NCI-H146 (cell line): ENCODE measurements at places on chromosomes 7 and 10.
A peak's percentile ranks its signal among the peaks of the same experiment; 100 is the strongest.

GRCh38 chr10:114394531-114394930 lies 9.8 kb downstream of the AFAP1L2 start:
- no peak for DNase-seq

- no peak for DNase-seq
These were observed 706 bp downstream of the TBATA start for GRCh38 chr10:70784471-70784870.

DNA sequence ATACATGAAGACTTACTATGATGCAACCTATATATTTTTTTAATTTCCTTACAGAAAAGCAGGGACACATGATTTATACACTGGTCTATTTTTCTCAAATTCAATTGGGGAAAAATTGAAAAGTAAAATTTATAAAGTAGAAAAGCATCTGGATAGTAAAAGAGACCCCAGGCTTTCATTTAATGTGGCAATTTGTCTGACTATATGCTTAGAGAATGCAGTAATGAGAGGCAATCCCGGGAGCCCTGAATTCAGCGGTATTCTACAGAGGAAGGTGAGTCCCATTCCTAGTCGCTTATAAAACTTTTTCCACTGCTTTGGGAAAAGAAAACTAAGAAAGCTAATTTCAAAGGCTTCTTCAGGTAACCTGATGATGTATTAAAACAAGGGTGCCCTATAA lies 167.1 kb downstream of the SEMA3D start:
- no peak for DNase-seq

GRCh38 chr7:133290676-133291333 lies 37.9 kb downstream of the EXOC4 start:
- DNase-seq: no peak

GRCh38 chr7:148921189-148921588 lies 37.1 kb upstream of the EZH2 start:
- DNase-seq: no peak

DNA sequence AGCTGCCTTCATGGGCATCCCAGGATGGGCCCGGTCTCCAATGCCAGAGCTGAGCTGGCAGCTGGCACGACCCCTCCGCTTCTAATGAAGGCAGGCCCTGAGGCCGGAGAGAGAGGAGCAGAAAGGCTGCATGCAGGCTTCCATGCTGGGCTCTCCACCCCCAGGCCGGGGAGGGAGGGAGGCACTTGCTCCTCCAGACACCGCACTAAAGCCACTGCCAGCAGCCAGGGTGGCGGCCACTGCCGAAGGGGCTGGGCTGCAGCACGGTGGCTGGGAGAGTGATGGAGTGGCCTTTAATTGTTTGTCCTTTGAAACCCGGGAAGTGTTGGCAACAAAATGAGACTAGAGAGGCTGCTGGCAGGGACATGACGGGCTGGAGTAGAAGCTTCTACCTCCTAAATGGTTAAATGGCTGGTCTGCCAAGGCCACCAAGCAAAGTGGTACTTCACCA lies 236.5 kb downstream of the SKAP2 start:
- no peak for DNase-seq

DNA sequence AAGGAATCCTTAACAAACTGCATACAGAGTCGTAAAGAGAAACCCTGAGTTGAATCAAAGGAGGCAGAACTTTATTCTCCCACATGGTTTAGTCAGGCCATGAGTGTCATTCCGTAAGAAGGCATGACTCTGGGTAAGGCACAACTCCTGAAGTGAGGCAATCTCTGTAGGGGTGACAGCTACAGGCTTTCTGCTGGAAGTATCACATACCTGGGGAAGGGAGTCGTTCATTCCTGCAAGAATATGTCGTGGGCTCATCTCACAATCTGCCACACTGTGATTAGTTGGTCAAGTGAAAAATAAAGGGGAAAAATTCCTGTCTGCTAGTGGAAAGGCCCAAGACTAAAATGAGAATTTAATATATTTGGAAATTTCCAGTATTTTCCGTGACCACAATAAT lies 392.6 kb downstream of the POM121L12 start:
- no peak for DNase-seq

- DNase-seq: peak; percentile 82
These were observed 10.4 kb upstream of the PCGF5 start for GRCh38 chr10:91210014-91210413.

- no peak for DNase-seq
These were observed 2.3 kb upstream of the INSYN2A start for GRCh38 chr10:127198721-127199120.

DNA sequence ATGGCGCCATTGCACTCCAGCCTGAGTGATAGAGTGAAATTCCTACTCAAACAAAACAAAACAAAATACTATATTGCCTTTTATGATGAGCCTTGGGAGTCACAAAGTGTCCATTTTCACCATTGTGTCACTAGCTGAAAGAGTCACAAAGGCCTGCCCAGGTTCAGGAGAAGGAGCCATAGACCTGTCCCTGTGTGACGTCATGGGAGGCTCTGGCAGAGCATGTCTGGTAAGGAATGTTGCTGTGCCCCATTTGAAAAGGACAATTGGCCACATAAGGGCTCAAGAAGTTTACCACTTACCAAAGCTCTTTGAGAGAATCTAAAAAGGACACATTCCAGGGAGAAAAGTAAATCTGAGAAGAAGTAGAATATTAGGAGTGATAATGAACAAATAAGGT lies 367.7 kb downstream of the SDK1 start:
- DNase-seq: no peak

- no peak for DNase-seq
These were observed 297.8 kb downstream of the DNAJB6 start for GRCh38 chr7:157634401-157635147.

DNA sequence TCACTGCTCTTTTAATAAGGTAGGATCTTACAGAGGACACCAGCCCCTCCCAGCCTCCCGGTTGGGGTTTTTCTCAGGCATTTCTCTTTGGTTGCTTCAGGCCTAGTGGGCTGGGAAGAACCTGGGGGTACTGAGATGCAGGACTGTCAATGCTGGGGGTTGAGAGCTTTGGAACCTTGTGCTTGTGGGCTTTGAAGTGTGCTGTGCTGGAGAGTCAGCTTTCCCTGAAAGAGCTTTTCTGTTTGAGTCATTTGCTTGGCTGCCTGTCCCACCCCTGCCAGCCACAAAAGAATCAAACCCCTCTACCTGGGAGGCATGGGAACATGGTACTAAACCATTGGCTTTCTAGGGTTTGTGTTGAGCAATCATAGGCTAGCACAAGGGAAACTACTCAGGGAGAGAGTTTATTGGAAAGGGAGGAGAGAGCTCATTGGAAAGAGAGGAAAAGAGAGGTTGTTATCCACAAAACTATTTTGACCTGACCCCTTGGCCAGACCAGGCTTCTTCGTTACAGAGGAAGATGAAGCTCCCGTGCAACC lies 1.4 kb downstream of the SCD start:
- no peak for DNase-seq

- no peak for DNase-seq
These were observed 103.0 kb downstream of the DNAJB6 start for GRCh38 chr7:157439761-157440160.

- no peak for DNase-seq
These were observed 5.3 kb downstream of the NEUROG3 start for GRCh38 chr10:69567920-69568319.

GRCh38 chr7:116216956-116217571 lies 6.7 kb downstream of the TES start:
- DNase-seq: no peak

DNA sequence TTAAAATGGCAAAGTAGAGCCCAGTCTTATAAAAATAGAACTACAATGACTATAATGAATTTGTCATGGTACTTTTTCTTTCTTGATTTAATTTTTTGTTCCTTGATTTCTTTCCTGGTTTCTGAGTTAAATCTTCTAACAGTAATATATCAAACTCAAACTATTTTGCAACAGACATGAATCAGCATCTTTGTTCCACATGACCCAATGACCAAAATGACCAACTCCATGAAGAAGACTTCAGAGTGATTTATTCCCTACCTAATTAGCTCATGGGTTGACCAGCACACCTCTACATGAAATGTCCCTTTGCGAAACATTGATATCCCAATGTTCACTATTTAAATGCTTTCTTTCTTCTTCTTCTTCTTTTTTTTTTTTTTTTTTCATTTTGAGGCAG lies 30.9 kb downstream of the NMT2 start:
- DNase-seq: no peak

- DNase-seq: no peak
These were observed 67.5 kb downstream of the MINDY3 start for GRCh38 chr10:15792777-15793176.
